ENCODE measurements at places on chromosomes 13 and 19. TPM values are rescaled to one million over a fixed set of nuclear protein-coding genes. Genes with fewer than 3 reads are reported as not detected.

Gene GIPC3
- total RNA-seq: not detected

Gene CERS4
- total RNA-seq: 14.5 TPM

Gene ADAMTSL5
- 2.1 TPM for total RNA-seq

Gene CGB8
- total RNA-seq: not detected

Gene OR7A5
- not detected for total RNA-seq

Gene CEACAM20
- total RNA-seq: not detected

Gene ITGBL1
- 285 TPM for total RNA-seq

Gene PPP1R15A
- total RNA-seq: 53.1 TPM

Gene TNFRSF19
- total RNA-seq: 5.7 TPM

Gene ZNF773
- 14.8 TPM for total RNA-seq

Gene TMEM272
- not detected for total RNA-seq

Gene CEACAM4
- total RNA-seq: not detected

Gene ADPRHL1
- 1.6 TPM for total RNA-seq

Gene GJB2
- total RNA-seq: 0.14 TPM

Gene OVOL3
- not detected for total RNA-seq

Gene SLC25A41
- not detected for total RNA-seq

Gene SMIM24
- not detected for total RNA-seq

Gene ZNF682
- 1.7 TPM for total RNA-seq

Gene TSKS
- 1.6 TPM for total RNA-seq

Gene MBD3L3
- total RNA-seq: not detected

Gene FUT2
- not detected for total RNA-seq

Gene CYP2A6
- total RNA-seq: not detected

Gene CYSLTR2
- total RNA-seq: 1.3 TPM

Gene ZNF17
- 10.4 TPM for total RNA-seq

Gene MYADM
- total RNA-seq: 5.0 TPM

Gene CBLC
- not detected for total RNA-seq

Gene CNN1
- 7.5 TPM for total RNA-seq

Gene MCEMP1
- total RNA-seq: not detected

Gene SERPINE3
- not detected for total RNA-seq

Gene B3GNT3
- not detected for total RNA-seq

Gene APLP1
- total RNA-seq: 3.9 TPM

Gene SLC27A1
- total RNA-seq: 14.9 TPM

Gene HSPB6
- 50.3 TPM for total RNA-seq

Gene GPC5
- total RNA-seq: 1.0 TPM
